ENCODE measurements at places on chromosomes 16 and 17.

DNA sequence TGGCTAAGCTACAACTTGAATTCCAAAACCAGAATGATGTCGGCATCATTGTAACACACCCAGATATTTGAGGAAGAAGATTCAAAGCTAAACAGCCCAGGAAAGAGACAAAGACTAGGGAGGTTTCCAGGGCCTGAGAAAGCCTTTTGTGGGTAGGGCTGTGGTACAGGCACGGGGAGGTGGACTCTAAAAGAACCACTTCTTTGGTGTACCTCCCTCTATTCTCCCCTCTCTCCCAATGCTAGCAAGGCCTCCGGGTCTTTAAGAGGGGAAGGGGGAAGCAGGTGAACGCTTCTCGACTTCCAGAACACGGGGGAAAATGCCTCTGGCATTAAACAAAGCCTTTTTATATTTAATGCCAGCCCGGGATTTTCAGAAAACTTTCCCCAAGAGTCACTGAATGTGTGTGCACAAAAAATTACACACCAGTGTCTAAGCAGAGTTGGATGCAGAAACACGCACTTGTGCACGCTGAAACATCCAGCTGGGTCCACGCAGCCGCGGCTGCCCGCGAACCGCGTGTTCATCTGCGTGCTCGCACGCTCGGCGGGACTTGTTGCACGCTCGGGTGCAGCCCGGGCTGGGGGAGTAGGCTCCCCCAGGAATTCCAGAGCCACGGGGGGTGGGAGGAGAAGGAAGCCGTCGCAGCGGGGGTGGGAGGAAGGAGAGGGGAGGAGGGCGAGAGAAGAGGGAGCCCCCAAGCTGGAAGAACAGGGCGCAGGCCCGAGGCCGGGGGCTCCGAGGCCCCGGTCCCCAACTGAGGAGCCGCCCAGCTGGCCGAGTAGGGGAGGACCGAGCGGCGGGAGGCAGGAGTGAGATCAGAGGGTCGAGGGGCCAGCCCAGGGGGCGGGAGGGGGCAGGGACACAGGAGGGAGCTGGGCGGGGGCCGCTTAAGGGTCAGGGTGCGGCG lies 20.1 kb upstream of the ZNF423 start:
- DNase-seq: no peak

DNA sequence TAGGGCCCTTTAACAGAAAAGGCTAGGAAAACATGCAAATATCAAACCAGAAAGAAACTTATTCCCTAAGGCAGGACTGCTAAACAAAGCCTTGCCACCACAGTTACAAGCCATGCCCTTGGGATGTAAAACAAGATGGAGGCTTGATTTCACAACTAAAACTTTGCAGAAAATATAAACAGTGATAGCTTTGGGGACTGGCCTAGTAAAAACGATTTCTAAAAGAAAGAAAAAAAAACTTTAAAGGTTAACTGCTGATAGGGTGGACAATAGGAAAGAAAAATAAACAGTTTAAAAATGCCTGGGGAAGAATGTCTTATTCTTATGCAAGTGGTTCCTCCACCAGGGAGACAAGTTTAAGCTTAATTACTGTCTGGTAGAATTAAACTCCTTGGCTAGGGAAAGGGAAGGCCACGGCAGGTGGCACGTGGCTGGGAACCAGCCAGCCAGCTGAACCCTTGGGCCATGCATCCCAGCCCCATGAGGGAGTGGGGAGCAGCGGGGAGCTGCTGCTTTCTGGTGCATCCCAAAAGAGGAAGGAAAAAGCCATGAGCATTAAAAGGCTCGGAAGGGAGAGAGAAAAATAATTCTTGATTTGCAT lies 10.7 kb upstream of the TMC5 start:
- DNase-seq: no peak

- no peak for DNase-seq
Observed at GRCh38 chr16:20851601-20852000, 45.3 kb downstream of the REXO5 start.

DNA sequence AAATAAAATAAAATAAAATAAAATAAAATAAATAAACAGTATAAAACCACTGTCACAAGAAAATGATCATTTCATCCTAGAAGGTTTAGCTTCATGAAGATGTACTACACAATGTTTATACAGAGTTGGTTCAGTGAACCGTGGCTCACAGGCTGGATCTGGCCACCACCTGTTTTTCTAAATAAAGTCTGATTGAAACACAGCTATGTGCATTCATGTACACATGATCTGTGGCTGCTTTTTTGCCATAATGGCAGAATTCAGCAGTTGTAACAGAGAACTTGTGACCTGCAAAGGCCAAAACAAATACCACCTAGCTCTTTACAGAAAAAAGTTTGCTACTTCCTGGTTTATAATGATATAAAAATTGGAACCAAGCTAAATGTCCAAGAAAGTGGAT lies 12.6 kb upstream of the RPRML start:
- no peak for DNase-seq

- DNase-seq: no peak
Observed at GRCh38 chr16:24974859-24975258, 40.3 kb downstream of the ARHGAP17 start.

- no peak for DNase-seq
Observed at GRCh38 chr17:7380855-7381683, at the start of gene TNK1. TNK1 (plus strand) TSS chr17:7381089; CDS start chr17:7382927, 1,838 bp downstream.

DNA sequence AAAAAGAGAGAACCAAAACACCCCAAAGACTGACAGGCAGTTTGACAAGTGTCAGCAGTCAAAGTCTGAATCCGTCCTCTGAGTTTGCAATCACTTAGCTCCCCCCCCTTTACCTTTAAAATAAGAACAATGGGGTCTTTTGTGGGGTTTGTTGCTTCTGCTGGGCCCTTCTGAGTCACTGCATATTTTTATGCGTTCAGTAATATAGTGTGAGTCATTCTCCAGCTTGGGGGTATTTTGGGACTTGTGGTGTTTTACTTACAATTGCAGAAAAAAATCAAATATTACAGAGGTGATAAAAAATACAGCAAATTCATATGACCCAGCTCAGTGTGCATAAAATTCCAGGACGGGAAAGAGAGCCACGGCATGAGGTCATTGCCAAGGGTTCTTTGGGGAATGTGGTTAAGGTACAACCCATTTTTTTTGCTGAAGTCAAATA lies 120.1 kb downstream of the CYLD start:
- no peak for DNase-seq

- DNase-seq: no peak
Observed at GRCh38 chr17:56985371-56986162, 7.6 kb downstream of the SCPEP1 start.

- no peak for DNase-seq
Observed at GRCh38 chr16:79821911-79822310, 221.4 kb upstream of the MAF start.

GRCh38 chr16:87611456-87611855 lies 9.1 kb downstream of the JPH3 start:
- no peak for DNase-seq

GRCh38 chr17:42347198-42347597 lies 41.0 kb downstream of the STAT3 start:
- no peak for DNase-seq

GRCh38 chr16:49463529-49463928 lies 89.9 kb downstream of the C16orf78 start:
- DNase-seq: peak; percentile 67

DNA sequence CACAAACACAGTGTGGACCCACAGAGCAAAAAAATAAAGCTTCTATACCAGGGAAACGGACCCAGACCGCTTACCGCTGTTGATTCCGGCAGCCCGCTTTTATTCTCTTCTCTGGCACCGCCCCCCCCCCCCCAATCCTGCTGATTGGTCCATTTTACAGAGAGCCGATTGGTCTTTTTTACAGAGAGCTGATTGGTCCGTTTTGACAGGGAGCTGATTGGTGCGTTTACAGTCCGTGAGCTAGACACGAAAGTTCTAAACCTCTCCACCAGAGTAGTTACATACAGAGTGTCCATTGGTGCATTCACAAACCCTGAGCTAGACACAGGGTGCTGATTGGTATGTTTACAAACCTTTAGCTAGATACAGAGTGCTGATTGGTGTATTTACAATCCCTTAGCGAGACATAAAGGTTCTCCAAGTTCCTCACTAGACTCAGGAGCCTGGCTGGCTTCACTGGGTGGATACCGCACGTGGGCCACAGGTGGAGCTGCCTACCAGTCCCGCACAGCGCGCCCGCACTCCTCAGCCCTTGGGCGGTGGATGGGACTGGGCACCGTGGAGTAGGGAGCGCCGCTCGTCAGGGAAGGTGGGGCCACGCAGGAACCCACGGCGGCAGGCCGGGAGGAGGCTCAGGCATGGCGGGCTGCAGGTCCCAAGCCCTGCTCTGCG lies 92.4 kb downstream of the HAPSTR1 start:
- DNase-seq: no peak

DNA sequence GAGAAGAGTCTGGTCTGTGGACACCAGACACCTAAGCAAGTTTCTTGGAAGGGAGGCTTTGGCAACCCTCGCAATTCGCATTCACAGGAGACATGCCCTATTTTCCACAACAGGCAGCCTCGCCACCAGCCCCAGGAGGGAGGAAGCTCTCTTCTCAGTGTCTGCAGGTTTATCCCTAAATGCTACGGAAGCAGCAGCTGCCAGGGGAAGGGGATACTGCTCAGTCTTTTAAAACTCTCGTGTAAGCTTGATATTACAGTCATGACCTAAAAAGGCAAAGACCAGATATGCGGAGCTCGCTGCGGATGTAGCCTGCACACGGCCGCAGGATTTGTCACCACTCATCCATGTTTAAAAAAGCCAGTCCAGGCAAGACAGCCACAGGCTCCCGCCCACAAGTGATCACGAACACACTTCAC lies 159.2 kb upstream of the RPH3AL start:
- DNase-seq: no peak
